Mesothelial cell of epicardium (in vitro differentiated cells): ENCODE measurements at places on chromosomes 1 and 21.

GRCh38 chr1:201719812-201720521 is 109.0 kb upstream of the IPO9 start:
- peaks cover 42% of the 10 kb centered on the region for H3K4me1 ChIP-seq
- peak overlapping the region; percentile 89 for H3K27ac ChIP-seq
- peaks cover 13% of the 10 kb centered on the region for H3K36me3 ChIP-seq
- no peaks in the 10 kb centered on the region for H3K27me3 ChIP-seq

- peak; percentile 48 for DNase-seq
- H3K27ac ChIP-seq = peak within 1 kb of the TSS; percentile 100
- H3K4me1 ChIP-seq = peaks cover 44% of the 10 kb centered on the region
- H3K4me3 ChIP-seq = peak within 1 kb of the TSS; percentile 68
- peaks cover 11% of the 10 kb centered on the region for H3K27me3 ChIP-seq
Observed at GRCh38 chr1:58576727-58577653, at the start of gene TACSTD2. TSS of gene TACSTD2 (minus strand) at chr1:58577252. CDS start at chr1:58577156, 96 bp downstream.

GRCh38 chr1:58929671-58930325 is 146.0 kb upstream of the JUN start:
- H3K36me3 ChIP-seq = no peaks in the 10 kb centered on the region
- H3K4me1 ChIP-seq = peaks cover 49% of the 10 kb centered on the region
- H3K27ac ChIP-seq = no peak overlapping the region

DNA sequence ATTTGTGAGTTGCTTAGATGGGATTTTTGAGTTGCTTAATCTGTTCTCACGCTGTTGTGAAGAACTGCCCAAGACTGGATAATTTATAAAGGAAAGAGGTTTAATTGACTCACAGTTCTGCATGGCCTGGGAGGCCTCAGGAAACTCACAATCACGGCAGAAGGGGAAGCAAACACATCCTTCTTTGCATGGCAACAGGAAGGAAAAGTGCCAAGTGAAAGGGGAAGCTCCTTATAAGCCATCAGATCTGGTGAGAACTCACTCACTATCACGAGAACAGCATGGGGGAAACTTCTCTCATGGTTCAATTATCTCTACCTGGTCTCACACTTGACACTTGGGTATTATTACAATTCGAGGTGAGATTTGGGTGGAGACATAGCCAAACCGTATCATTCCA is 10.3 kb downstream of the CLIC6 start:
- no peak overlapping the region for H3K27ac ChIP-seq
- H3K27me3 ChIP-seq = peaks cover 9% of the 10 kb centered on the region
- no peak overlapping the region for H3K4me3 ChIP-seq
- no peaks in the 10 kb centered on the region for H3K36me3 ChIP-seq
